ENCODE measurements at places on chromosomes 4 and X.

- no peak for DNase-seq
Measured at GRCh38 chr4:88939697-88940096, 117.3 kb downstream of the FAM13A start.

- DNase-seq = no peak
Measured at GRCh38 chrX:122196343-122196742, 987.7 kb upstream of the GRIA3 start.

DNA sequence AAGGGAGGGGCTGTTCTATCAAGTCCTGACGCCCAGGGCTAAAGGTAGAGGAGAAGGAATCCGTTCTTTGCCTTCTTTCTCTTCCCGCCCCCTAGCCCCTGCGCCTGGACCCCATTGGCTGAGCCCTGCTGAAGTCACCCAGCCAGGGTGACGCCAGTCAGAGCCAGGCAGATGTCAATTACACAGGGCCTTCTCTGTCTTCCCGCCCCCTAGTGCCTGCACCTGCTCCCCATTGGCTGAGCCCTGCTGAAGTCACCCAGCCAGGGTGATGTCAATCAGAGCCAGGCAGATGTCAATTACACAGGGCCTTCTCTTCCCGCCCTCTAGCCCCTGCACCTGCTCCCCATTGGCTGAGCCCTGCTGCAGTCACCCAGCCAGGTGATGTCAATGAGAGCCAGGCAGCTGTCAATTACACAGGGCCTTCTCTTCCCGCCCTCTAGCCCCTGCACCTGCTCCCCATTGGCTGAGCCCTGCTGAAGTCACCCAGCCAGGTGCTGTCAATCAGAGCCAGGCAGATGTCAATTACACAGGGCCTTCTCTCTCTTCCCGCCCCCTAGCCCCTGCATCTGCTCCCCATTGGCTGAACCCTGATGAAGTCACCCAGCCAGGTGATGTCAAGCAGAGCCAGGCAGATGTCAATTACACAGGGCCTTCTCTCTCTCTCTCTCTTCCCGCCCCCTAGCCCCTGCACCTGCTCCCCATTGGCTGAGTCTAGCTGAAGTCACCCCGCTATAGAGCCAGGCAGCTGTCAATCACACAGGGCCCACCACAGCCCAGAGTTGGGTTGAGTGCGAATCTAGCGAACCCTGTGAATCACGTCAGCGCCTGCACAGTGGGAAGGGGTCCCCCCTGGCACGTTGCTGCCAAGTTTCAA is 46.4 kb downstream of the ASMT start:
- DNase-seq = peak; percentile 87

GRCh38 chrX:37677765-37678164 is 7.8 kb upstream of the XK start:
- DNase-seq = no peak

DNA sequence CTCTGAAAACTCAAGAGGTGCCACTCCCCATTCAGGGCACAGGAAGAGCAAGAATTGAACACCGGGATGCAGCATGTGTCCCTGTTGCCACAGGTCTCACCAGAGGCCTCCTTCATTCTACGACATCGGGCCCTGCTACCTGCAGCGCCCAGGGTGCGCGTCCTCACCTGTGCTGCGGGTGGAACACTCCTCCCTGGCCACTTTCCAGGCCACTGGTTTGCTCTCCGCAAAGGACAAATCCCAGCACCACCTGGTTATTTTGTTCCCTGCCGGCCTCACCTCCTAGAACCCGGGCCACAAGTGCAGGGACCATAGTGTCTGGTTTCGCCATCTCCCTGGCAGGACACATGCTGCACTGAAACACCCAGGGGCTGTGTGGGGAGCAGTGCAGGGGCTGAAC is 14.3 kb upstream of the FAM3A start:
- no peak for DNase-seq

DNA sequence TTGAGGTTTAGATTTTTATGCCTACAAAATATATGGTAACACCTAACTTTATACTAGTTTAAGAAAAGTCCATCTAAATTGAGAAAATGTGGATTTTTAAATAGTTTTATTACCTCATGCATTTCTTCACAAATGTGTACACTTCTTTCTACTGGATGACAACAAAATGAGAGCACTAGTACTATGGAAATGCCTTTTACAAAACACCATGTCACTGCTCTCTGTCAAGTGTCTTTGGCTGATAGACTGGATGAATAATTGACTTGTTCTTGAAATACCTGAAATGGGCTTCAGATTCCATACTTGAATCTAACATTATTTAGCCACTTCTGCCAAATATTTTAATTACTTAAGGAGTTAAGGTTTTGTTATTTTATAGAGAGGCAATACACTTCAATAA is 49.5 kb downstream of the AMELX start:
- DNase-seq = no peak

DNA sequence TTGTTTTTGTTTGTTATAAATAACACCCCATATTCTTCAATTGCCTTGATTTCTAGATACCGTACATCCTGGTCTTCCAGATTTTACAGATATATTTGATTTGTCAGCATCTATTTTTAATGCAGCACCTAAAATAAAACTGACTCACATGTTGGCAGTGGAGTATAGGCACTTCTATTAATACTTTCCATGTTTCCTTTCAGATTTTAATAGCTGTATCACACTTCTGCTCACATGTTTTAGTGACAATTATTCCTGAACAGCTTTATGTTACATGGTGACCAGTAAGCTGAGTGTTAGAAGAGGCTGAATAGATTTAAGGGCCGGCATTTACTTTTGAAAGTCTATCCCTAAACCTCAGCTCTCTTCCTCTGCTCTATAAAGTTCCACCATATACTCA is 46.1 kb downstream of the C4orf46 start:
- DNase-seq = no peak

DNA sequence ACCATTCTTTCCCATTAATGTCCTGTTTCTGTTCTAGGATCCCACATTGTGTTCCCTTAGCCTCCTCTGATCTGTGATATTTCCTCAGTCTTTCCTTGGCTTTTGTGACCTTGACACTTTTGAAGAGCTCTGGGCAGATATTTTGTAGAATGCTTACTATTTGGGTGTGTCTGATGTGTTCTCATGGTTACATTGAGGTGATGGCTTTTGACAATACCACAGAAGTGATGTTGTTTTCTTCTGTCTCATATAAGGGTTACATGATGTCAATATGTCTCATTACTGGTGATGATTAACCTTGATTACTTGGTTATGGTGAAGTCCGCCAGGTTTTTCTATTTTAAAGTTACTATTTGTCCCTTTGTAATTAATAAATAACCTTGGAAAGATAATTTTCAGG is 183.7 kb downstream of the SOWAHB start:
- DNase-seq = no peak

DNA sequence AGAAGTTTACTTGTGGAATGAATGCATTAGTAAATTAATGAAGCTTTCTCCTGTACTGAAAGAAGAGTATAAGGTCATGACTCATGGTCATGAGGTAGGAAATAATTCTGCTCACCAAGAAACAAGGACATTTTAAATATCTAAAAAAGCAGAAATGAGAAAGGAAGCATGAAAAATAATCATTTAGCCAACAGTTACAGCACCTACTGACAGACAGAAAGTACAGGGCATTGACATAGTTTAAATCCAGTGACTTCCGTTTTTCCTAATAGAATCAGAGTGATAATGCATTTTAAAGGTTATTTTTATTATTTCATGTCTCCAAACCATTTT is 30.5 kb upstream of the ACSL1 start:
- DNase-seq = no peak

- DNase-seq = no peak
Measured at GRCh38 chr4:102574317-102574716, 73.2 kb downstream of the NFKB1 start.

DNA sequence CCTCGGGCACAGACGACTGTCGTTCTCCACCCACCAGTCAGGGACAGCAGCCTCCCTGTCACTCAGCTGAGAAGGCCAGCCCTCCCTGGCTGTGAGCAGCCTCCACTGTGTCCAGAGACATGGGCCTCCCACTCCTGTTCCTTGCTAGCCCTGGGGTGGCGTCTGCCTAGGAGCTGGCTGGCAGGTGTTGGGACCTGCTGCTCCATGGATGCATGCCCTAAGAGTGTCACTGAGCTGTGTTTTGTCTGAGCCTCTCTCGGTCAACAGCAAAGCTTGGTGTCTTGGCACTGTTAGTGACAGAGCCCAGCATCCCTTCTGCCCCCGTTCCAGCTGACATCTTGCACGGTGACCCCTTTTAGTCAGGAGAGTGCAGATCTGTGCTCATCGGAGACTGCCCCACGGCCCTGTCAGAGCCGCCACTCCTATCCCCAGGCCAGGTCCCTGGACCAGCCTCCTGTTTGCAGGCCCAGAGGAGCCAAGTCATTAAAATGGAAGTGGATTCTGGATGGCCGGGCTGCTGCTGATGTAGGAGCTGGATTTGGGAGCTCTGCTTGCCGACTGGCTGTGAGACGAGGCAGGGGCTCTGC is 7.9 kb upstream of the MSANTD1 start:
- no peak for DNase-seq

GRCh38 chr4:155552180-155552579 is 114.5 kb upstream of the GUCY1A1 start:
- DNase-seq = no peak

GRCh38 chr4:112451831-112452230 is 64.1 kb downstream of the NEUROG2 start:
- DNase-seq = no peak

- no peak for DNase-seq
Measured at GRCh38 chrX:802846-803245, 172.3 kb downstream of the SHOX start.

- no peak for DNase-seq
Measured at GRCh38 chr4:13922459-13922858, 294.9 kb upstream of the BOD1L1 start.

- DNase-seq = no peak
Measured at GRCh38 chr4:25993395-25994185, 79.6 kb downstream of the SMIM20 start.

- DNase-seq = peak; percentile 75
Measured at GRCh38 chr4:1523907-1524636, 117.8 kb upstream of the NKX1-1 start.

DNA sequence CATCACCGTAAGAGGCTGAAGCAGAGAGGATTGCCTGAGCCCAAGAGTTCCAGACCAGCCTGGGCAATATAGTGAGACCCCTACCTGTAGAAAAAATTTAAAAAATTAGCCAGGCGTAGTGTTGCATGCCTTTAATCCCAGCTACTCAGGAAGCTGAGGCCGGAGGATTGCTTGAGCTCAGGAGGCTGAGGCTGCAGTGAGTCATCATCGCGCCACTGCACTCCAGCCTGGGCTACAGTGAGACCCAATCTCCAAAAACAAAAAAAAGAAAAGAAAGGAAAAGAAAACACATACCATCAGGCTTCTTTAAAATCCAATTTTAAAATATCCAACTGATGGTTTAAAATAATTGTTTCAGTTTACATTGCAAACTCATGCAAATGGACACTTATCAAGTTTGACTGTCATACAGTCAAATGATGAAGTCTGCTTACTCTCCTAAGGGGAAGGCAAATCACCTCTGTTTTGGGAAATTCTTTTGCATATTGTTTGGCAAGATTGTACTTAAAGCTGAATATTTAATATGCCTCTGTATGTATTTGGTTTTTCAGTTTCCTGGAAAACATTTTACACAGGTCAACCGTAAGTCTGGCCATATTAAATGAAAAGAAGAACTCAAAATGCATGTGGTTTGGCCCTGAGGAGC is 23.7 kb upstream of the TENM3 start:
- DNase-seq = no peak

DNA sequence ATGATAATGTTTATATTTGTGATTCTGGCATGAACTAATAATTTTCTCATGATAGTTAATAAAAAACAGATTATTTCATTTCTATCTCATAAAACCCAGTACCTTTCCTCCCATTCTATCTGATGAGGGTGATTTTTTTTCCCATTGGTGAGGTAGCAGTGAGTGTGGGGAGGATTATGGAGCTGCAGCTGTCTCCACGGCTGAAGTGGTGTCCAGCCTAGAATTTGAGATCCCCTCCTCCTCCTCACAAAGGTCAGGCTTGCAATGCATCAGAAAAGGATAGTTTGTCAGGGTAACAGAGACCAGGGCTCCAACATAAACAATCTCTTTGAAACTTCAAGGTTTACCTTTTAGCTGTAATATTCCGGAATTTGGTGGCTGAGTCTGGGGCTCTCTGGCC is 60.9 kb downstream of the C4orf51 start:
- DNase-seq = no peak

DNA sequence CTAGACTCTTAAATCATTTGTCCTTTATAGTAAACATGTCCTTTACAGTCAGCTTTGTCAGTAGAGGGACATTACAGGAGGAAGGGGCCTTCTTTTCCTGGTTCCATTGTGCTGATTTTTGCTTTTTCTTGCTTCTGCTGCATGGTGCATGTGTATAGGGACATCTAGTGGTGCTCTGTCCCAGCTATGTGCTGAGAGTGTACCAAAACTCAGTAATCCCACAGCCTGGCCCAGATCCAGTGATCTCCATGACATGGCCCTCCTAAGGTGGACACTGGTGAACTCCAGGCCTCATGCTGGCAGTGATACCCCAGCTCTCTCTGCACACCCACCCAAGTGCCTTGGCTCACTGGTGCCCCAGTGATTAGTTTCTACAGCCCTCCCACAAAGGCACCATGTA is 45.2 kb downstream of the MAGEB17 start:
- peak; percentile 22 for DNase-seq

DNA sequence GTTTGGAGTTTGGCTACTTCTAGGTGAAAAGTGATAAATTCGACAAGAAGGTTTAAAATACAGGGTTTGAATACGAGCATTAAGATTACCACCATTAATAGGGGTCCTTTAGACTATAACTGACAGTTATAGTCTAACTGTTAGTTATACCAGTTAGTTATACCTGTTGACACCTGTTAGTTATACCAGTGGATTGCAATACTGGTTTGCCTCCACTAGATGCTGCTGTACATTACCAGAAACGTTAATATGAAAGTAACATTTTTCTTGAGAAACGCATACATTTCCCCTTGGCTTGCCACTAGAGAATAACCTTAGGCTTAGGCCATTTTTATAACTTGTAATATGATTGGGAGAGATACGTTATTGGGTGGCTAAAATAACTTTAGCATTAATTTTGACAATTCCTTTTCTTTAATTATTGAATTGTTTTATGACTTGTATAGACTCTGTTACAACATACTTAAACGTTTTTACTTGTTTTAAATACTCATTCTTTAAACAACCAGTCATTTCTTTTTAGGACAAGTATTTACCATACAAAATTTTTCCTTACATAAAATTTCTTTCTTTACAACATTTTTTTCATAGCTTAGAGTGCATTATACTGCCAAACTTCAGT is 911.2 kb downstream of the FSTL5 start:
- no peak for DNase-seq
